ENCODE measurements at places on chromosomes 11 and 22. TPM values are rescaled to one million over a fixed set of nuclear protein-coding genes. Genes with fewer than 3 reads are reported as not detected.

Gene SPI1
- total RNA-seq, result 0.59 TPM

Gene SLC22A8
- not detected for total RNA-seq

DNA sequence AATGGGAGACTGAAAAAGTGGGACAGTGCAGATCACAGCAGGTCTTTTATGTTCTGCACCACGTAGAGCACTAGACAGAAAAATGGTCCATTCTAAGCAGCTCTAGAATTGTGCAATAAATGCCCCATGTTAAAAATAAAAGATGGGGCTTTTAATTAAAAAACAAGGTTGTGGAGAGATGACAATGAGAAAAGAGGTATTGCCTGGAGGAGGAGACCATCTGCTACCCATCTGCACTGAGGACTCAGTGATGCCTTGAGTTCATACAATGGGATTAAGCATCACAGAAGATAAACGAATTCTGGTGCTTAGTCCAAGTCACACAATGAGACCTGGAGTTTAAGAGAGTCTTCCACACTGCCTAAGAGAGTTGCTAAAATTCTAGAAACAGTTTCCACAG is 73.6 kb downstream of the PAK1 start:
- peaks cover 38% of the 10 kb centered on the region for H3K4me1 ChIP-seq
- H3K27ac ChIP-seq, result peak overlapping the region; percentile 20
- H3K4me3 ChIP-seq, result no peak overlapping the region
- peaks cover 9% of the 10 kb centered on the region for H3K36me3 ChIP-seq
- H3K27me3 ChIP-seq, result no peaks in the 10 kb centered on the region

DNA sequence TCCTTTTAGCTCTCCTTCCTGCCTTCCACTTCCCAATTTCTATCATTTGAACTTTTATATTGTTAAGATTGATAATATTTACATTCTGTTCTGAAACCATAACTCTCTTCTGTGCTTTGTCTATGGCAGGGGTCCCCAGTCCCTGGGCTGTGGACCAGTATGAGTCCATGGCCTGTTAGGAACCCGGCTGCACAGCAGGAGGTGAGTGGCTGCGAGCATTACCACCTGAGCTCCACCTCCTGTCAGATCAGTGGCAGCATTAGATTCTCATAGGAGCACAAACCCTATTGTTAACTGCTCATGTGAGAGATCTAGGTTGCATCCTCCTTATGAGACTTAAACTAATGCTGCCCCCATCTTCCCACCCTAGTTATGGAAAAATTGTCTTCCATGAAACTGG is 48.4 kb upstream of the HEPHL1 start:
- peaks cover 13% of the 10 kb centered on the region for H3K4me1 ChIP-seq
- H3K36me3 ChIP-seq, result peaks cover 13% of the 10 kb centered on the region
- DNase-seq, result peak; percentile 37
- no peak overlapping the region for H3K4me3 ChIP-seq
- no peaks in the 10 kb centered on the region for H3K27me3 ChIP-seq

- H3K27me3 ChIP-seq, result no peaks in the 10 kb centered on the region
- no peak overlapping the region for H3K27ac ChIP-seq
Measured at GRCh38 chr11:440065-441042, 1.5 kb downstream of the ANO9 start.

DNA sequence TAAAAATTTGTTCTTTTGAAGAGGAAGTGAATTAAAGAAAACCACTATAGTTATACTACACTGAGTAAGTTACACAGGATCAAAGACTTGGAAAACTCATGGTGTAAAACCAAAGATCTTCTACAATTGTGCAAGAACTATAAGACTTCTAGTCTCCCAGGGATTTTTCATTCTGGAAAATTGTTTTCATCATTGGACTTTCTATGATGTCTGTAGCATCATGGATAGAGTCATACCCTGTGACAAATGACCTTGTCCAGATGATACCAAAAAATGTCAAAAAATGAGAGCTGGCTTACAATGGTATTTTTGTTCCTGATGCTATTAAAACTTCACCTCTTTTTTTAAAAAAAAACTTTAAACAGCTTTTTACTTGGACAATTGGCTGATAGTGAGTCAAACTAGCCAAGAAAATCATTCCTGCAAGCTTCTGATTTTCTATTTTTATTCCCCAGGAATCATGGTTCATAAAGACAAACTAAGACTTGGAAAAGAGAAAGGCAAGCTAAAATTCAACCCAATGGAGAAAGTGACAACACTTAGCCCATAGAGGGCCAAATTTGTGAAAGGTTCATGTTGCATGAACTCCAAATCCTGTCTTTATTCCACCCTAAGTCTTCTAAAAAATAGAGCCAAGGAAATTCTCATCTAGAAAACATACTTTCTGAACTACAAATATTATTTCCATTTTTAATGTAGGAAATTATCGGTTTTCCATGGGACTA is 30.7 kb downstream of the ME3 start:
- no peak overlapping the region for H3K4me3 ChIP-seq
- no peak overlapping the region for H3K27ac ChIP-seq
- peaks cover 4% of the 10 kb centered on the region for H3K4me1 ChIP-seq
- H3K27me3 ChIP-seq, result no peaks in the 10 kb centered on the region
- peaks cover 5% of the 10 kb centered on the region for H3K36me3 ChIP-seq

DNA sequence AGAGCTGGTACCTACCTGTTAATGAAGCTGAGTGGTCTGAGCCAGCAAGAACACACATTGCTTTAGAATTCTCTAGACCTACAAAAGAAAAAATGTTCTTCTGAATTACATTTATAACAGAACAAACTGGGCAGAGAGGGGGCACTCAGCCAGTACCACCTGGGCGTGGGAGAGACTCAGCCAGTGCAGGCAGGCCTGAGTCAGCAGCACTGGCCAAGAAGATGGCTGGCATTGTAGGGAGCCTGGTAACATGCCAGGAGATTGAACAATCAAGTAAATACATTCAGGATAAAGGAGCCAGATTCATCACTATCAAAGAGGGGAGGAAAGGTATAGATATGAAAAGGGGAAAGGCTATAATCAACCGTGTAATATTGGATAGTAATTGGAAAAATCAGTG is 19.9 kb downstream of the SERGEF start:
- no peak overlapping the region for H3K4me3 ChIP-seq
- peaks cover 2% of the 10 kb centered on the region for H3K36me3 ChIP-seq
- H3K27me3 ChIP-seq, result no peaks in the 10 kb centered on the region
- no peak for DNase-seq

- no peaks in the 10 kb centered on the region for H3K27me3 ChIP-seq
- peaks cover 10% of the 10 kb centered on the region for H3K36me3 ChIP-seq
- no peak overlapping the region for H3K4me3 ChIP-seq
- peak overlapping the region; percentile 15 for H3K27ac ChIP-seq
Measured at GRCh38 chr22:45805413-45805812, 133.8 kb downstream of the ATXN10 start.

- no peaks in the 10 kb centered on the region for H3K27me3 ChIP-seq
- no peak overlapping the region for H3K4me3 ChIP-seq
- H3K4me1 ChIP-seq, result peaks cover 21% of the 10 kb centered on the region
- H3K36me3 ChIP-seq, result no peaks in the 10 kb centered on the region
Measured at GRCh38 chr11:82865841-82866240, 34.4 kb downstream of the PRCP start.
